ENCODE measurements at places on chromosomes 5 and 9. TPM values are rescaled to one million over a fixed set of nuclear protein-coding genes. Genes with fewer than 3 reads are reported as not detected.

DNA sequence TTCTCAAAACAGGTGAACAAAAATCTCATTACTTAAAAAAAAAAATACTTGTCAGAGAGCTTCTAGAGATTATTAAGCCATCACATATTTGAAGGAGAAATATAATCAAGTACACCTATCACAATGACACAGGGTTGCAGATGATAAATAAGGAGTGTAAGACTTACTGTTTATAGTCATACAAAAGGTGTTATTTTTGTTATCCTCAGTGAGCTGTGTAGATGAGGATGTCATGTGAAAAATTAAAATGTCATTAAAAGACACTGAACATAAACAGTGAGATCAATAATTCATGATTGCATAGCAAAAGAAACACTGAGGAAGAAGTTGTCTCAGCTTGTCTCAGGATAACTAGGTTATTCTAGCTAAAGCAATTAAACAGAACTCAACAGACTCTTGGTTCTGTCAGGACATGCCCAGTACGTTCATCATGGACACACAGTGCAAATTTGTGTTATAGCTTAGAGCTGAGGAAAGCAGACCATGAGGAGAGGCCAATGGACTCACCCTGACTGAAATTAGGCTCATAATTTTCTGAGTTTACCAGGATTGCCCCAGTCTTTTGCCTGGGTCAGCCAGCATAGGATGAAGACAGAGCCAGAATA lies 1162.6 kb upstream of the C9orf72 start:
- no peaks in the 10 kb centered on the region for H3K36me3 ChIP-seq
- DNase-seq: no peak
- H3K27ac ChIP-seq: peak overlapping the region; percentile 64
- no peaks in the 10 kb centered on the region for H3K4me1 ChIP-seq
- no peak overlapping the region for H3K4me3 ChIP-seq

The FLT4 gene
- total RNA-seq: 3.4 TPM

The SLC4A9 gene
- not detected for total RNA-seq

The LCN2 gene
- 12.4 TPM for total RNA-seq

DNA sequence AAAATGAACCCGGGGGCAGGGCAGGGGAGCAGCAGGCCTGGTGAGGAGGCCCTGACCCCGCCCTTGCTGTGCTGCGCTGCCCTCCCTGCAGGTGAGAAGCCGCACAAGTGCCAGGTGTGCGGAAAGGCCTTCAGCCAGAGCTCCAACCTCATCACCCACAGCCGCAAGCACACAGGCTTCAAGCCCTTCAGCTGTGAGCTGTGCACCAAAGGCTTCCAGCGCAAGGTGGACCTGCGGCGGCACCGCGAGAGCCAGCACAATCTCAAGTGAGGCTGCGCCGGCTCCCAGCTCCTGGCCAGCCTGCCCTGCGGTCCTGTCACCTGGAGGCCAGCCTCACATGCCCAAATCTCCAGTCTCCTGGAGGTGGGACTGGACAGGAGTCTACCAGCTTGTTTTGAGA lies 12.3 kb downstream of the GFI1B start:
- no peak for DNase-seq
- no peak overlapping the region for H3K4me3 ChIP-seq
- H3K4me1 ChIP-seq: peaks cover 14% of the 10 kb centered on the region
- no peak overlapping the region for H3K27ac ChIP-seq

The TLX3 gene
- total RNA-seq: 2.1 TPM

GRCh38 chr9:123832858-123833650 lies 96.9 kb downstream of the DENND1A start:
- peaks cover 15% of the 10 kb centered on the region for H3K4me1 ChIP-seq
- no peak for DNase-seq
- H3K36me3 ChIP-seq: peaks cover 14% of the 10 kb centered on the region
- H3K4me3 ChIP-seq: no peak overlapping the region

The MACROH2A1 gene
- total RNA-seq: 241 TPM

- peak overlapping the region; percentile 61 for H3K27ac ChIP-seq
- peak overlapping the region; percentile 52 for H3K4me3 ChIP-seq
- H3K36me3 ChIP-seq: no peaks in the 10 kb centered on the region
- H3K4me1 ChIP-seq: peaks cover 53% of the 10 kb centered on the region
- DNase-seq: no peak
These were observed 44.4 kb downstream of the BNC2 start for GRCh38 chr9:16825971-16826625.

Measured in type B pancreatic cell (in vitro differentiated cells).